ENCODE measurements at places on chromosomes 16 and 17. TPM values are rescaled to one million over a fixed set of nuclear protein-coding genes. Genes with fewer than 3 reads are reported as not detected.

The DNAH17 gene
- polyA plus RNA-seq = 0.08 TPM

The OMG gene
- polyA plus RNA-seq = not detected

The UQCRC2 gene
- 484 TPM for polyA plus RNA-seq

The TPSG1 gene
- polyA plus RNA-seq = not detected

The TGFB1I1 gene
- polyA plus RNA-seq = 0.38 TPM

The GPR179 gene
- not detected for polyA plus RNA-seq

The SPHK1 gene
- polyA plus RNA-seq = 2.4 TPM

The SOST gene
- not detected for polyA plus RNA-seq

The PMFBP1 gene
- polyA plus RNA-seq = 0.12 TPM

Measured in neural cell (in vitro differentiated cells).